ENCODE measurements at places on chromosomes 5 and 9.

- DNase-seq, result no peak
Measured at GRCh38 chr5:151454166-151454565, 6.8 kb downstream of the SLC36A1 start.

GRCh38 chr5:125316915-125317535 lies 570.6 kb upstream of the ZNF608 start:
- DNase-seq, result no peak

GRCh38 chr9:26535151-26535550 lies 357.5 kb downstream of the CAAP1 start:
- DNase-seq, result no peak

DNA sequence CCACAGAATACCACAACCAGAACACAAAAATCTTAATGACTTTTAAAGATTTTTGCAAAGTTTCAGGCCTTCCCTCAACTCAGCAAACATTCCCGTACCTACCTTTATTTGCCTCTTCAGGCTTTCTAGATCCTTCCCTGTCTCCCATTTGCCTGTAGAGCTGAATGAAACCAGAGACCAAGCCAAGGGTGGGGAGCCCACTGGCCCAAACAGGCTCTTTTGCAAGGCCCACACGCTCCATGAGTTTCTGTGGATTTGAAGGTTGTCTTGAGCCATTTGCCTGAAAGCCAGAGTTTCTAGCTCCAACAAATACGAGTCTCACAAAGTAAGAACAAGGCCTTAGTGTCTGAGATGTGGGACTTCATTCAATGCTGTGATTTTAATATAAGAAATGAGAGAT lies 107.8 kb downstream of the GAS1 start:
- DNase-seq, result no peak

DNA sequence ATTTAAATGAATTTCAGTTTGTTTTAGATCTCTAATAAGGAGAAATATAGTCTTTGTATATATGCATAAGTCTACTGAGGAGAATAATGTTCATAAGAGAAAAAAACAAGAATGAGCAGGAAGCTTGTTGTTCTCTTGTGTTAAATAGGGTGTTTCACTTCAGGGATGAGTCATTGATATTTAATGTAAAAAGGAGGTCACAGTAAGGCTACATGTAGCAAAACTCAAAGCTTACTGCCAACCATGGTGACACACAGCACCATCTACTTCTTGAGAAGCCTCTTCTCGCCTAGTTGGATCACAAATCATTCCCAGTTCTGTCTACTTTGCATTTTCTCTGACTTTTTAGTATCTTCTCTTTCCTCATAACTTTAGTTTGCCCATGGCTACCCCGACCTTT lies 1466.0 kb upstream of the C9orf72 start:
- no peak for DNase-seq

DNA sequence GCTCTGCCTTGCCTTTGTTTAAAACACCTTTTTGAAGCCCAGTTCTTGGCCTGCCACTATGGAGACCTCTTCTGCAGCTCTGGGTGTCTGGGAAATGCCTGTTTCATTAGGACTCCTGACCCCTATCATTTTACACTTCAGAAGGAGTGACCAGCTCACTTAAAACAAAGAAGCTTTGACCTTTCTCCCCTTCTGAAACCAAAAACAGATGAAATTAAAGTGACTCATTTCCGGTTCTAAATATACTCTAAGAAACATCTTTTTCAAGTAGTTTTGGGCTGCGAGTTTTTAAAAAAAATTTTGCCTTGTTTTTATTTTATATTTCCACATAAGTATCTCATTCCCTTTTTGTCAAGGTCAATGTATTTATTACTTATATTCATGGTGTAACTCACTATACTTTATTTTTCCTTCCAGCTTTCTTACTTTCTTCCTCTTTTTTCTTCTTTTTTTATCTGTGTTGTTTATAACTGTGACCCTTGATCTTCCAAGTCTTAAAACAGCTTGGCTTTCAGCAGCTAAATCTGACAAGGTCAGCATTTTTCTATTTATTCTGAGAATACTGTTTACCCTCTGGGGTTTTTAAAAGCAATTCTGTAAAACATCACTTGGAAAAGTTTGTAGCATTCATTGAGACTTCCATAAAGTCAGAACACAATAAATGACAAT lies 672.9 kb downstream of the NR2F1-AS1 start:
- no peak for DNase-seq

- peak; percentile 3 for DNase-seq
Measured at GRCh38 chr9:73023025-73023541, 70.2 kb upstream of the ALDH1A1 start.

- DNase-seq, result no peak
Measured at GRCh38 chr9:127506117-127506813, 55.0 kb downstream of the LRSAM1 start.

- DNase-seq, result no peak
Measured at GRCh38 chr9:127112735-127113161, 9.7 kb downstream of the ANGPTL2 start.

GRCh38 chr9:98248737-98249474 lies 6.5 kb downstream of the TBC1D2 start:
- no peak for DNase-seq

DNA sequence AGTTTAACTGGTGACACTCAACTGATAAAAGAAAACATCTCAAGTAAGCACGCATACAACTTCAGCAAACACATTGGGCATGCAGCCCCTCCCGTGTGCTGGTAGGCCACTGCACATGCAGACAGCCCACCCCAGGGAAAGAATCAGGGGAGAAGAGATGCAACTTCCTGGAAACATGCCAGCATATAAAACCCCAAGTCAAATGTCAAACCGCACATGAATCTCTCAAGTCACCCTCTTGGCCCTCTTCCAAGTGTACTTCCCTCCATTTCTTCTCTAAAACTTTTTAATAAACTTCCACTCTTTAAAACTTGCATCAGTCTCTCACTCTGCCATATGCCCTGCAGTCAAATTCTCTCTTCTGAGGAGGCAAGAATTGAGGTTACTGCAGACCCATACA lies 732.7 kb downstream of the SEMA5A start:
- DNase-seq, result no peak

DNA sequence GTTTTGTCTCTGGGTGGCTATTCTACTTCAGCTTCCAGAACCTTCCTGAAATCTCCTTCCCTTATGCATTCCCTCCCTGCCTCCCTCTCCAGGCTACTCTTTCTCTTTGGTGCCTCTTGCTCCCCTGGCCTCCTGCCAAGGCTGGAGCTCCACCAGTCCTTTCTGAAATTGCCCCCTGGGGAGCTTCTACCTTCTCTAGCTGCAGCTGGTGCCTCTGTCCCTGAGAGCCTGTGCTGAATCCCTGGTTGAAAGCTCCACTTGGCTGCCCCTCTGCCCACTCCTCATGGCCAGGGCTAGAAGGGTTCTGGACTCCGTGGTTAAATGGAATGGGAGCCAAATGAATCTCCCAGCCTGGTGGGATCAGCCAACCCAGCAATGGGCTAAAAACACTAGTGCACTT lies 80.1 kb downstream of the COL15A1 start:
- no peak for DNase-seq
